AG10803 (cell line): ENCODE measurements at places on chromosomes 4 and X.

DNA sequence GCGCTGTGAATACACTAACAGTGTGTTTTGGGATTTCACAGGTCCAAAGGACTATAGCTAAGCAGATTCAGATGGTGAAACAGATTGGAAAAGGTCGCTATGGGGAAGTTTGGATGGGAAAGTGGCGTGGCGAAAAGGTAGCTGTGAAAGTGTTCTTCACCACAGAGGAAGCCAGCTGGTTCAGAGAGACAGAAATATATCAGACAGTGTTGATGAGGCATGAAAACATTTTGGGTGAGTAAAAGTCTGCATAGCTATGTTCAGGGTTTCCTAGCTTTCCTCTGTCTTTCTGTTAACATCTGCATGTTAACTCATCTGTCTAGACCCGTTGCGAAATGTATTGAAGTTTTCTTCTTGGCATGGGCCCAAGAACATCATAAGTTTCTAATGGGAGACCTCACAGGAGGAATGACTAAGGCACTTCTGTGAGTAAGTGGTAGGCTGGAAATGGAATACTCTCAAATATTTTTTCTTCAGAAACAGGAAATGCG is 372.1 kb downstream of the BMPR1B start:
- DNase-seq, result peak; percentile 99

DNA sequence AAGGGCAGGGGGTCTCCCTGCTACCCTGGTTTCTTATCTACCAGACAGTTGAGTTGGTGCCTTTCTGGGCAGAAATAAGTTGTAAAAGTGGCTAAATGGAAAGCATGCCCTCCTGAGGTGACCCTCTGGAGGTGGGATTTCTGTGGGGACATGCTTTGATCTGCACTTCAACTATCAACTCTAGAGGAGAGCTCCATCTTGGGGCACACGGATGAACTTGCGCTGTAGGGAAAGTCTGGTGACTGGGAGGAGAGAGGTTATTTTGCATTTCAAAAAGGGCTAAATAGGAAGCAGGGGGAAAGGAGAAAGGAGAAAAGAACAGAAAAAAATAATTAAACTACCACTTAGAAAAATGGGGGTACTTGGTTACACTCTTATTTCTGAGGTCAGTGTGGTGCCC is 12.7 kb upstream of the RHOXF2B start:
- DNase-seq, result no peak

- peak; percentile 7 for DNase-seq
These were observed 67.5 kb upstream of the BMP3 start for GRCh38 chr4:80963051-80963450.

DNA sequence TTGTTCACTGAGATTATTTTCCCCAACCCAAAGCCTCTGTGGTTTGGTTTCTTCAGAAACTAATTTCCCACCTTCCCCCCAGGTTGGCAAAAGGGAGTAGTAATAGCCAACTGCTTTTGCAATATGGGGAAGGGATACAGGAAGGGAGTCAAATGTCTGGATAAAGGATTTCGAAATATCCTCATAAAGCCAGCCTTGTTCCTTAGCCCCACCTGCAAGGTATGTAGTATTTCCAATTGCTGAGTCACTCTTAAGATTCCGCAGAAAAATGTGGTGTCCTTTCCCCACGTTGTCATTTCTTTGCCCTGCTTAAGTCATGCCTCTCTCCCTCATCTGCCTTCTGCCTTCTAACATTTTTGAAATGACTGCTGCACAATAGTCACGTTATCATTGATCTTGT is 138.8 kb upstream of the DCAF8L1 start:
- DNase-seq, result no peak

- no peak for DNase-seq
These were observed 244.5 kb downstream of the SCFD2 start for GRCh38 chr4:53121264-53121865.

- DNase-seq, result no peak
These were observed 235.9 kb downstream of the RPA4 start for GRCh38 chrX:97119474-97120109.

DNA sequence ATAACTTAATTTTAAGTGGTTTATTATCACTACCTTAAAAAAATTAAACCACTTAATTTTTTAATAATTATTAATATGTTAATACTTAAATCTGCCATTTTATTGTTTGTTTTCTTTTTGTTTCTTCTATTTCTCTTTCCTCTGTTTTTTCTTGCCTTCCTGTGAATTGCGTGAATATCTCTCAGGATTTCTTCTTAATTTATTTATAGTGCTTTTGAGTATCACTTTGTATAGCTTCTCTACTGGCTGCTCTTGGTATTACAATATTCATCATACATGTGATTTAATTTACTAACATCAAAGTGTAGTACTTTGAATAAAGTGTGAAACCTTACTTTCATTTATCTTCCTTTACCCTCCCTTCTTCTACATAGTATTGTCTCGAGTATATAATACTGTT is 349.5 kb upstream of the CPXCR1 start:
- DNase-seq, result no peak

DNA sequence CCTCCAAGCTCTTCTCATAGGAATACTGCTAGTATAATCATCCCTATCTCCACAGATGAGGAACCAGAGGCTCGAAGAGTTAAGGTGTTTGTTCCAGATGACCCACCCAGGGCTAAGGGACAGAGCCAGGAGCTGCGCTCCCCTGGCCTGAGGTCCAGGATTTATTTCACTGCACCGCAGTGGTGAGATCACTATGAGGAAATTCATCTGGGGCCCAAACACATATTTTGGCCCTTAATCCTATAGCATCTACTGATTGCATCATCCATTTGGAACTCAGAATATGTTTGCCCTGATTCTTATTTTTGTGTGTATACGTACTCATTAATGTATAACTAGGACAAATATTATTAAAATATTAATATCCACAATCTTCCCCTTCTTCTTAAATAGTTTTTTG is 100.1 kb upstream of the RBPJ start:
- peak; percentile 64 for DNase-seq

GRCh38 chrX:40552768-40553167 is 28.0 kb upstream of the ATP6AP2 start:
- DNase-seq, result peak; percentile 20

DNA sequence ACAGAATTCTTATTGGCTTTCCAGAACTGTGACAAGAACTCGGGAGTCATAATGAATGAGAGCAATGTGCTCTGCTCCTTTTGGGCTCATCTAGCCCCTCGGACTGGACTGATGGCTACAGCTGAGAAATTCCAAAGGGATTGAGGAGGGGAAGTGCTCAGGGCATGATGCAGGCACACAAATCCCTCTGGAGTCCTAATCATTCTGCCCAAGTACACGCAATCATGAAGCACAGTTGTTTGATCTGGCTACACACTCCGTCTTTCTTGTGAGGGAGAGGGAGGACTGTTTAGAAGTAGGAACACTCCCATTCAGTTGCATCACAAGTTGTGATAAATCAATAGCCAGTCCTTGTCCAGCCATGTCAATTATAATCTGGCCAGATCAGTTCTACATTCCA is 237.5 kb downstream of the COL25A1 start:
- DNase-seq, result no peak

- peak; percentile 77 for DNase-seq
These were observed 62.1 kb downstream of the CLCN3 start for GRCh38 chr4:169682372-169683047.

- peak; percentile 9 for DNase-seq
These were observed 1.6 kb downstream of the SPARCL1 start for GRCh38 chr4:87527431-87528220.

- peak; percentile 90 for DNase-seq
These were observed 344.3 kb upstream of the KLF3 start for GRCh38 chr4:38319456-38320342.

- peak; percentile 27 for DNase-seq
These were observed 25.7 kb downstream of the SLC9B2 start for GRCh38 chr4:103050736-103051436.

GRCh38 chr4:126264839-126265238 is 950.1 kb downstream of the FAT4 start:
- peak; percentile 73 for DNase-seq
